Right hindlimb (tissue), 1 donor: ENCODE measurements at places on chromosomes 12 and 14.

GRCh38 chr12:96208801-96209549, 14.8 kb downstream of the ELK3 start:
- DNase-seq, result no peak

- no peak for DNase-seq
Observed at GRCh38 chr14:92516966-92517506, 3.5 kb downstream of the RIN3 start.

DNA sequence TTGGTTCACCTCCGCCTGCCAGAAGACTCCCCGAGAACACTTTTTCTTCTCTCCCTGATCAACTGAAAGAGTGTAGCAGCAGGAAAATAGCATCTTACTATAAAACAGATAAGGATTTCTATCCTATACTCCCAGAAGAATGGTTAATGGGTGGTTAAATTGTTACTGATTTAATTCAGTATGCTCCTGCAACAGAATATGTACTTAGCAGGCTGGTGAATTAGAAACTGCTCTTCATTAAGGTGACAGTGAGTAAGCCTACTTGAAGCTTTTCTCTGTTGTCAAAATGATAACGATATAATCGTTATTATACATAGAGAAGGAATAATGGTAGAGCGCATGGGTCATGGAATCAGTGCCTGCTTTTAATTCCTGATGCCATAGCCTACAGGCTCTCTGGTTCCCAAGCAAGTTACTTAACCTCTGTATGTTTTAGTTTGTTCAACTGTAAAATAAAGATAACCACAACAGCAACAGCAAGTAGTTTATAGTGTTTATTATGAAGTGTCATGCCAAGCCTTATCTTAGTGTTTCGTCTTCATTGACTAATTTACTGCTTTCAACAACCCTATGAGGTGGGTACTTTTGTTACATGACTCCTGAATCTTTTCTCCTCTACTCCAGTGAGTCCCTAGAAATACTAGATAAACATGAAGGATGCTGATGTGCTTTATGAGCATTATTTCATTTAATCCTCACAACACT, 392.6 kb downstream of the CCDC91 start:
- no peak for DNase-seq

GRCh38 chr12:58781609-58782008, 138.7 kb downstream of the LRIG3 start:
- DNase-seq, result no peak

- no peak for DNase-seq
Observed at GRCh38 chr12:51442324-51442723, 17.7 kb downstream of the SLC4A8 start.

DNA sequence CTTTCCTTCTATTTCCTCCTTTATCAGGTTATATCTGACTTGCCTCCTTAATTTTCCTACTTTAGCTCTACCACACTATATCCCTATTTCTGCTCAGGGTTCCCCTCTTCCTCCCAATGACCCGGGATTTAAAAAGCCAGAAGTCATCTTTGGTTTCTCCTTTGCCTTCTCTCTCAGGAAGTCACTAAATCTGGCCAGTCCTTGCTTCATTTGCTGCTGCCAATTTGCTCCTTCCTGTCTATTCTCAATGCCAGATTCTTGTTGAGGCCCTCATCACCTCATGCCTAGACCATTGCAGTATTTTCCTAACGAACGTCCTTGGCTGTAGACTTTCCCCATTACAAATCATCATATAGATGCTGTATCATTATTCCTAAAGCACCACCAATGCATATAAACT, 26.5 kb upstream of the NID2 start:
- DNase-seq, result no peak
